ENCODE measurements at places on chromosomes 1 and 21.

DNA sequence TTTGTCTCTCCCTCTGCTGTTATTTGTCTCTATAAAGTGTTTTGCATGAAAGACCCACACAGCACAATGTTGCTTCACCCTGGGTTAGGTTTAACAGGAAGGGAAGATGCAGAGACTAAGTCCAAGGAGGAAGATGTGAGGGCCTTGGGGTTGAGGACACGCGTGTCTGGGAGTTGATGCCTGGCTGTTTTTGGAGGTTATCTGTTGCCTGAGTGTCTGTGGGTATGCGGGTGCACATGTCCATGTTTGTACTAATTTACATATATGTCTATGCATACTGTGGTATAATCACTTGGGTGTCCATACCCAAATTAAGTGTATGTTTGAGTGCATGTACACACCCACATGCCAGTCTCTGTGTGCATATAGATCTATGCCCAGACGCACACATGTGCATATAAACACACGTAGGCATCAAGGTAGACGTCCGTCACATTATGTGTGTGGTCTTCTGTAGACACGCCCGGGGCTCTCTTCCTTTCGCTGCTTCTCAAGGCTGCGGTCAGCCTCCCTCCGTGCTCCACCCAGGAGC, 962 bp upstream of the MAN1C1 start:
- no peak for DNase-seq

DNA sequence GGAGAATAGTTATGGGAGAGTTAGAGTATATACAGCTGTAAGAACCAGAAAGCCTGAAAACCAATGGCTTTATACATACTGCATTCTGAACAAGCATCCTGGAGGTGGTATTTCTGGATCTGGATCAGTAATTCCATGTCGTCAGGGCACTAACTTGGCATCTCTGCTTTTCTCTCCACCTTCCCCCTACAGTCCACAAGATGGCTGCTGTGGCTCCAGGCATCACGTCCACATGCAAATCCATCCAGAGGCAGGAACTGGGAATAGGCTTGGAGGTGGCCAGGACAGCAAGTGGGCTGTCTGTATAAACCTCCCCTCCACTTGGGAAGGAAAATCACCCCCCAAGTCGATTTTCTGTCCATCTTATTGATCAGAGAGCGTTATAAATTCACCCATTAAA, 86.2 kb upstream of the WDR26 start:
- no peak for DNase-seq

- no peak for DNase-seq
These were observed 30.7 kb downstream of the PPP2R5A start for GRCh38 chr1:212315907-212316306.

DNA sequence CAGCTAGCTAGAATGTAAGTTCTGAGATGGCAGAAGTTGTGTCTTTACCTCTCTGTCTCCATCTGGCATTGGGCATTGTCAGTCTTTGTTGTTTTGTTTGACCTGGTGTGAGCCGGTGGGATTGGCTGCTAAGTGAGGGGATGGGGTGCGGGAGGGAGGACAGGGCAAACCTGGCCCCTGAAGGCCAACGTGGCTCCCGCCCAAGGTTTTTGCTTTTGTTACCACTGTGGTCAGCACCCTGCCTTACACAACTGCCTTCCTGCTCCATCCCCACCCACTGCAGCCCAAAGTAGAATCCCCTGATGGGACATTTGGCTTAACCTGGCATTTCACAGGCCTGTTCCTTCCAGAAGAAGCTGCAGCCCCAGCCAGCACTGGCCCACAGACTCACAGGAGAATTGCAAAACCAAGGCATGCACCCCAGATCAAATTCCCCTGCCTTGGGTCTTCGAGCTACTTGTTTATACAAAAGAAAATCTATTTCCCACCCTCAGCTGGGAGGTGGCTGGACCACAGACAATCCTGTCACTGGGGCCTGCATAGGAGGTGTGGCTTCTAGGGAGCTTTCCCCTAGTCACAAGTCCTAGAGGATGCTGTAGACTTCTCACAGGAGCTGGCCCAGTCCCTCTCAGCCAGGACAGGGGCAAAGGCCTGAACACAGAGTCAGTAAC, 147.5 kb downstream of the TRABD2B start:
- no peak for DNase-seq

DNA sequence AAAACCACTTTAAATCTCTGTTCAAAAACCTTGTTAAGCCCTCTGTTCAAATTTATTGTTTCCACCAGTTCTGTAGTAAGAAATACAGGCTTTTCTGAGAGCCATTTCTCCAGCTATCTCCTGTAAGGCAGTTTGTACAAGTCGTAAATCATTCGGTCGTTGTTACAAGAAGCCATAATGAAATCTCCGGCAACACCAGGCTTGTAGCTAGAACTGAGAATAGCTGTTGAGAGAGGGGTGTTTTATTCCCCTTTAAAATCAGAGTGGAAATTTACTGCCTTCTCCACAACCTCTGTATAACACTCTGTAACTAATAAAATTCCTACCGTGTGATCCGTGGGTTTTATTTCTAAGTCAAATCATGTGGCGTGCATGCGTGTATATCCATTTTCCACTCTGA, 335.8 kb upstream of the KAZN start:
- DNase-seq = no peak

DNA sequence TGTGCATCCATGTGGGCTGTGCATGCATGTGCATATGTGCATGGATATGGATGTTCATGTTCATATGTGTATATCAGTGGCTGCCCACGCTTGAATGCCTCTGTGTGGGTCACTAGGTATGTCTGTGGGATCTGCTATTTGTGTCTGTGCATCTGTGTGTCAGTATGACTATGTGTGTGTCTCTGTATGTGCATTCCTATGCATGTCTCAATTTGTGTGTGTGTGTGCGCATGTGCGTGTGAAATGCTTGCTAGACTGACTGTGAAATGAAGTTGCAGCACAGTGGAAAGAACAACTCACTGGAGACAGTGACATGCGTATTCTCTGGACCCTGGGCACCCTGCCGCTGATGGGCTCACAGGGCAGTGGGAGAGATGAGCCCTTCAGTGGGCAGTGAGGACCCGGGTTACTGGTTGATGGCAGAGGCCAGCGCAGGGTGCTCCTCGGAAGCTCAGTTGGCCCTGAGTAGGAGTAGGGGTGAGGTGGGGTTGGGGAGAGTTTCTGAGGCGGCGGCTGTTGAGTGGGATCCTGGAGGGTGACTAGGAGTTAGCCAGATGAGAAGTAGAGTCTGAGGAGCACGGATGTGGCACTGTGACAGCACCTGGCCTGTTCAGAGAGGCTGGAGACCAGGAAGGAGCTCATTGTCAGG, 43.2 kb upstream of the POU3F1 start:
- no peak for DNase-seq

- no peak for DNase-seq
These were observed 55.3 kb upstream of the AK4 start for GRCh38 chr1:65092691-65093090.

GRCh38 chr21:38760762-38761155, 45.0 kb upstream of the ETS2 start:
- no peak for DNase-seq

DNA sequence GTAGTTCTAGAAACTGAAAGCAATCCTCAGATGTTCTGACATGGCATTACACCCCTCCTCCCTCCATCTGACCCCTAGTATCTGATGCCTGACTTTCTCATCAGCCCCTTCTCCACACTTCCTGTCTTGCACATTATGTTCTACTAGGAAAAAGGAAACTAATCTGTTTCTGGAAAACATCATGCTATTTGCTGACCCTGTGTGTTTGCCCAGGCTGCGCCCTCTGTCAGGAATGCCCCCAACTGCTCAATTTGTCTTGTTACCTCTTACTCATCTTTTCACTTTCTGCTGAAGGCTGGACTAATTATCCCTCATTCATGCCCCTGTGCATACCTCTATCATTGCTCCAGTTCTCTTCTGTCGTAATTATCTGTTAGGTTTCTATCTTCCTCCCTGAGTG, 37.5 kb upstream of the DAB1 start:
- no peak for DNase-seq

GRCh38 chr1:9197186-9198099, 37.1 kb upstream of the H6PD start:
- DNase-seq = no peak

- no peak for DNase-seq
These were observed 6.7 kb downstream of the KIAA0040 start for GRCh38 chr1:175185903-175186302.

DNA sequence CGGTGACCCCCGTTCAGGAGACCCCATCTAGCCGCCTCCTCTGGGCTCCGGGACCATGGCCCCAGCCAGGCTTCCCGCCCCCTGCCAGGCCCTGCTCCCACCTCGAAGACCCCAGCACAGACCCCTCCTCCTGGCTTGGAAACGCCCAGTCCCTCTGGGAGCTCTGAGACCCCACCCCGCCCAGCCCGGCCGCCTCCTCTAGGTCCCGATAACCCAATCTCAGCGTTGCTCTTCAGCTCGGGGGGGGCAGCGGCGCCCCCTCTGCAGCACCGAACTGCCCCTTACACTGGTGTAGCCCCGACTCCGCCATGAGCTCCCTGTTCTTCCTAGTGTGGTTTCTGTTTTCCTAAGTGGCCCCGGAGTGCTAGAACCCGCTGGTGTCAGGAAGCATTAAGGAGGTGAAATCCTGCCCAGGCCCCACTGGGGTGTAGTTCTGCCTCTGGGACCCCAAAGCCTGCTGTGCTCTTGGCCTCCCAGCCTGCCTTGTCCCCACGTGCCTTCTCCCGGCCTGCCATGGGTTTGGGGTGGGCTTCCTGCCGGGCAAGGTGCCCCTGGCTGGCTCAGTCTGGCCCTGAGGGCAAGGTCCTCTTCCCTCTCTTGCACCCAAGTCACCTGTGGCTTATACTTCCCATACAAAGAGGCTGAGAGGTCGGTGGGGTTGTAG, 10.7 kb upstream of the MMEL1 start:
- DNase-seq = no peak

- DNase-seq = no peak
These were observed 1.7 kb downstream of the S100A1 start for GRCh38 chr1:153629971-153630370.

DNA sequence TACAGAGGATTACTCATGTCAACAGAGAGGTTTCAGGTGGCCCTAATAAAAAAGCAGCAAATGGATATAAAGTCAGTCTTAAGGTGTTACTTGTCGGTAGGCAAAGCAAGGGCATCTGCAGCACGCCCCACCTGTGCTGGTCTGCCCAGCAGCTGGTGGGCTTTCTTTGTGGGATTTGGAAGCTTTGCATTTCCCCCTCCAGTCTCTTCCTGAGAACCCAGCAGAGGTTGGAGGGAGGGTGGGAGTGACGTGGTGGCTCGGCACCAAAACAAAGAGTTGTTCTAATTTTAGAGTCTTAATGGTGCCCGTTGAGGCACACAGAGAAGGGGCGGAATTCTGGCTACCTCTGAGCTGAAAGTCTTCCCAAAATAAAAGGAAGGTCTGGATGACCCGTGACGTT, 4.8 kb upstream of the PCBP3 start:
- no peak for DNase-seq

DNA sequence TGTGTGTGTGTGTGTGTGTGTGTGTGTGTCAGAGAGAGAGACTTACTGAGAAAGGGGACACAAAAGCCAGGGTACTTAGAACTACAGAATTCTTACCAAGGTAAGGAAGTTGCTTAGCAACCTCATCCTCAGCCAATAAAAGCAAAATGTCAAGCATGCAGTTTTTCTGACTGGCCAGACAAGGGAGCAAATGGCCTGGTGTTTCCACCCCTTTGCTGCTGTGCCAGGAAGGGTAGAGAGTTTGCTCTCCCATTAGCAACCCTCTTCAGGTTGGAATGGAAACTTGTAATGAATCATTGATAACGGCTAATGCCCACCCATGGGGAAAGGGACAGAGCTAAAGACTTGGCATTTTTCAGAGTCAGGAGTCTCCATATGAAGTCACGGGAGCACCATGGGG, 10.6 kb downstream of the RXRG start:
- no peak for DNase-seq

DNA sequence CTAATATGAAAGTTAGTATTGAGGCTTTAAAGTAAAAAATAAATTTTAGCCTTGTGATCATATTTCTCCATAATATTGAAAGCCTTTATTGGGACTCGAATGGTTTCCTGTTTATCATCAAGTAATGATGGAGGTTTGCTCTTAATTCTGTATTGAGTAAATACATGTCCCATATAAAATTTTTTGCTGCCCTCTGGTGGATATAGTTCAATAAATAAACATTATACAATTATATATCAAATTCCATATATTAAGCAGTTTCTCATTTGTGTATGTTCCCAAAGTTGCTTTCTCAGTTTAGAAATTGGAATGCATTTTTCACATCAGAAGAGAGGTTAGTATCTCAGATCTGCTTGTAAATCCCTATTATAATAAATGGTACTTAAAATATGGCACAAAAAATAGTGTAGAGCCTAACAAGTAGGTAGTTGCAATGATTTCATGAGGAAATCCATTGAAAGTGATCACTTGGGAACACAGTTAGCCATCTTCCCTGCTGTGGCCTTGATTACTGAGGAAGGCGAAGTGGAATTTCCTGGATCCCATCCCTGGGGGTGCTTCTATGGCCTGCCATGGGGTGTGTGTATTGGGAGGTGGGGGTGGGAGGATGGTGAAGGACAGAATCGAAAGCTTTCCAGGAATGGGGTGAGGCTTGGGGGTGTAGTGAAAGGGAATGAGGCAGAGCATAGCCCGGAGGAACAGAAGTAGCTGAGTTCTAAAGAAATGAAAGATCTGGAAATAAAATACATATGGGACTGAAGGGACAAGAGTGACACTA, 84.1 kb upstream of the C21orf91 start:
- DNase-seq = no peak

DNA sequence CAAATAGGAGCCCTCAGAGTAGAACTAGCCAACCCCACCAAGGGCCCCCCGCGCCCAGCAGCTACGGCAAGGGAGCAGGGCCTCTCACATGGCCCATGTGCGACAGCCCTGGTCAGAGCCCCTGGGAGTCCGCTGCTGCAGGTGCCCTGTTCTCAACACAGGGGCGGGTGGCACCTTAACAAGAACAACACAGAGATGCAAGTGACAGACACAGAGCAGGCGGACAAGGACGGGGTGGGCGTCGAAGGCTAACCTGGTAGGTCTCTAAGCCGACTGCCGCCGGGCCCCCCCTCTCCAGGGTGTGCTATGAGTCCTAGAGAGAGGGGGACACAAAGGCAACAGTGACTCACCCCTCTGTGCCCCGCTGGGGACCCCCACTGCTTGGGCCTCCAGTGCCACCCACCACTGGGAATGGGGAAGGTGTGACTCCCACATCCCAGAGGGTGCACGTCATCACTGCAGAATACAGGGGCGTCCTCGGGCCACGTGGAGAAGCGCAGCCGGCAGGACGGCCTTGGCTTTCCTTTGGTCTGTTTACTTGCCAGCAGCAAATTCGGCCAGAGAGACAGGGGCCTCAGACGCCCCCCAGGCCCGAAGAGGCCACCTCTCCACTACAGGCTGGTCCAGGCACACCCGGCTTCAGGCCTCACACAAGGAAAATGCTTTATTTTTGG, 44.8 kb downstream of the PRDM15 start:
- DNase-seq = no peak

DNA sequence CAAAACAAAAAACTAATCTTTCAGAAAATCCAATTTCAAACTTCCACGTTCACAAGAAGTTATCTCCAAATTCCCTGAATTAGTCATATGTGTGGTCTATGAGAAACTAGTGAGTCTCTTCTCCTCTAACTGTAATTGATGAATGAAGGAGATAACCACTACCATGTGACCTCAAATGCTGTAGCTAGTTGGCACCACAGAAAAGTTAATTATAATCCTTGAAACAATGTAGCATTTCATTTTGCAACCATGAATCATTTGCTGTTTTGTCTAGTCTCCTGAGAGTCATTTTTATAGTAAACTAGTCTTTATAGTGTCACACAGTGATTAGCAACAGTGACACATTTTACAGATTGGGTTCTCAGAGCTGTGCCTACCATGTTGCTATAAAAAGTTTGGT, 287.5 kb downstream of the LRRIQ3 start:
- no peak for DNase-seq

- no peak for DNase-seq
These were observed 647.6 kb upstream of the PKN2 start for GRCh38 chr1:88036345-88037014.

Data from AG09319 (cell line).